ENCODE measurements at places on chromosomes 12 and 14.
A peak's percentile ranks its signal among the peaks of the same experiment; 100 is the strongest.

DNA sequence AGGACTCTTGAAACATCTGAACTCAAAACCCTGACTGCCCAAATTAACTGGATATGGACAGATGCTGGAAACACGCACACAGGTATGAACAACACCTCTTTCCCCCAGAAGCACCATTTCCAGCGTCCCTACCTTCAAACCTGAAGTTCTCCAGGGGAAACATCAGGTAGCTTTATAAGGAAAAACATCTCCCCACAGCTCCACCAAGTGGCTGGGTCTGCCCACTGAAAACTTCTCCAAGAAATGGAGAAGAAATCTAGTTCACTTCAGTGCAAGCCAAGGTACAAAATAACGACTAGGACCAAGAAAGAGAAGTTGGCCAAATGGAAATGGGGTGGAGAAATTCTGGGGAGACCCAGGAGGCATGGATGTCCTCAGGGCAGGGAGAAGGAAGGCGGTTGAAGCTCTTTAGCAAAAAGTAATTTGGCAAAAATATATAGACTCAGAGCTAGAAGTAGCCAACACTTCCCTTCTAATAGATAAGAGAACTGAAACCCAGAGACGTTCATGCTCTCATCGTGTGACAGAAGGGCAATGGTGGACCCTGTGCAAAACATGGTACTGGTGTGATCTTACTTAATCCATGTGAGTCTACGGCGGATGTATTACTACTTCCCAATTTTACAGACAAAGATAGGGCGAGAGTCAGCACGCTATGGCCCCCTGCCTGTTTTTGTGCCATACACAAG lies 10.5 kb upstream of the NUAK1 start:
- no peak for DNase-seq

GRCh38 chr12:46150735-46151134 lies 118.1 kb downstream of the SLC38A1 start:
- DNase-seq: no peak

DNA sequence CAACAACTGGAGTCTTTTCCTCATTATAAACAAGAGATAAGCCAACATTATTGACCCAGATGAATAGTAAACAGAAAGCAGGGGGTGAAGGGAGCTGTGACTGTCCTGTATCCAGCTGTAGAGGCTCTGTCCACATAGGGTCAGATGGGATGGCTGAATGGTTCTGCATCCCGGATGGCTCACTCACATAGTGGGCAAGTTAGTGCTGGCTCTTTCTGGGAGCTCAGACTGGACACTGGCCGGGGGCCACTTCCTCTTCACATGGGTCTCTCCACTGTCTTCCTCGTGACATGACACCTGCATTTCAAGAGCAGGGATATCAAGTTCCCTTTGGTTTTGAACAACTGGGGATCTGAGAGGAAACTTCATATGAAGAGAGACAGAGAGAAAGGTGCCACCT lies 969.6 kb upstream of the TMEM132C start:
- DNase-seq: no peak

DNA sequence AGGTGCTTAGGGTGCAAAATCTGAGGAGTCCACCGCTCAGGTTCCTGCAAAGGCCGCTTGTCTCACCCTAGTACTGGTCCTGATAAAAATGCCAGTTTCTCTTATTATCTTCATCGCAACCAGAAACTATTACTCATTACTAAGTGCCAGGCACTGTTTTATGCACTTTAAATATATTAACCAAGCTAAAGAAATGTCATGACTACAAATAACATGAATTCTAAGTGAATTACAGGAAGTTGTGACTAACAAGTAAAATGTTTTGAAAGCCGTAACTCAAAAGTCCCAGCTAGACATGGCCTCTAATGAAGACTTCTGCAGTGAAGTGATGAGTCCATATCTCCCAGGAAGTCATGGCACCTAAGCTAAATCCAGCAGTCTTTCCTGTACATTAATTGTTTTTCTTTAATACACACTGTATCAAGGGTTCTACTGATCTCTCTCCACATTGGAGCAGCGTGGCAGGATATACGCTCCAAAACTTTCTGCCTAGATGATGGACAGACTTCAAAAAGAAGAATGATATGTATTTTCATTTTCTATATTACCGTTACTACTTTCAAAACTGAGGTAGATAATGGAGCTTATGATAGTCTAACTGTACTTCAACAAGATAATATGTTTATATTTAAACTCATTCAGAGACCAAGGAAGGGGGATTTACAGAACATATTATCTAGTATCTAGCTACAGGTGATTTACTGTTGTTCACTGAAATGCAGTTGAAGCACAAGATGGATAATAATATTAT lies 117.3 kb upstream of the ARID2 start:
- no peak for DNase-seq

GRCh38 chr14:34461334-34462131 lies 507 bp downstream of the SPTSSA start:
- DNase-seq: no peak

GRCh38 chr12:83541446-83541845 lies 854.7 kb downstream of the TMTC2 start:
- DNase-seq: no peak

DNA sequence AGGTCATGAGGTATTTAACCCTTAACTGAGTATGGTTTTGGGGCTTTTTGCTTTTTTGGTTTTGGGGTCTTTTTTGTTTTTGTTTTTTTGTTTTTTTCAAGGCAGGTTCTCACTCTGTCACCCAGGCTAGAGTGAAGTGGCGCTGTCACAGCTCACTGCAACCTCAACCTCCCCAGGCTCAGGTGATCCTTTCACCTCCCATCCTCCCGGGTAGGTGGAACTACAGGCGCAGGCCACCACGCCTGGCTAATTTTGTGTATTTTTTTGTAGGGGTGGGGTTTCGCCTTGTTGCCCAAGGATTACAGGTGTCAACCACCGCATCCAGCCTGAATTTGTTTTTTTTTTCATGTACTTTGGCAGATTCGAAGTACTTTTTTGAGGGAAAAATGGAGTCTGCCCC lies 19.9 kb downstream of the RAP1B start:
- no peak for DNase-seq

- DNase-seq: no peak
Observed at GRCh38 chr12:7756993-7757392, 8.0 kb upstream of the NANOGNB start.

GRCh38 chr12:71484272-71484905 lies 44.8 kb downstream of the LGR5 start:
- no peak for DNase-seq

- DNase-seq: no peak
Observed at GRCh38 chr12:50099302-50100008, 4.4 kb upstream of the GPD1 start.

GRCh38 chr14:106201376-106201775 lies 675.0 kb downstream of the TMEM121 start:
- no peak for DNase-seq

DNA sequence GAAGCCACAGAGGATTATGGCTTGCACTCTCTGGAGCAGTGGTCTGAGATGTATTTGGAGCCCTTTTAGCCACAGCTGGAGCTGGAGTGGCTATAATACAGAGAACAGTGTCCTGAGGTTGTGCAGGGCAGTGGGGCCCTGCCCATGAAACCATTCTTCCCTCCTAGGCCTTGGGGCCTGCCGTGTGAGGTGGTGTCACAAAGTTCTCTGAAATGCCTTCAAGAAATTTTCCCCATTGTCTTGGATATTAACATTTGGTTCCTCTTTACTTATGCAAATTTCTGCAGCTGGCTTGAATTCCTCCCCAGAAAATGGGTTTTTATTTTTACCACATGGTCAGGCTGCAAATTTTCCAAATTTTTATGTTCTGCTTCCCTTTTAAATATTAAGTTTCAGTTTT lies 79.3 kb downstream of the UNC79 start:
- no peak for DNase-seq

DNA sequence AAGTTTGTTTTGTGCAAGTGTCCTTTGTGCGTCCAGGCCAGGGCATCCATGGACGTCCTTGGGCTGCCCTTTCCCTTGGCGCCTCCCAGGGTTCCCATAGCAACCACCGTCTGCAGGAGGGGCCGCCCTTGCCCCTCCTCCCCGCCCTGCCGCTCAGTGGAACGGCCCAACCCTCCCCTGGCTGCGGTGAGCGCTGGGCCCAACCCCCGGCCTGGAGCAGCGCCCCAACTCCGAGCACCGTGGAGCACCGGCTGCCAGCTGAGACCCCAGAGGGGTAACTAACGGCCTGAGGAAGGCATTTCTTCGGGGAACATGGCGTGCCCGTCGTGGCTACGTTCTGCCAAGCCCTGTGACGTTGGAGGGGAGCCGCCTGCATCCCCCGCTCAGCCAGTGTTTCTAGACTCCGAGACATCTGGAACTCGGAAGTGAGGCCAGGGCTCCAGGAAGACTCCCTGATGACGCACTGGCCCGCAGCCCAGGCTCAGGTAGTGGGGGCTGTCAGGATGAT lies 5.3 kb upstream of the ACACB start:
- DNase-seq: no peak

DNA sequence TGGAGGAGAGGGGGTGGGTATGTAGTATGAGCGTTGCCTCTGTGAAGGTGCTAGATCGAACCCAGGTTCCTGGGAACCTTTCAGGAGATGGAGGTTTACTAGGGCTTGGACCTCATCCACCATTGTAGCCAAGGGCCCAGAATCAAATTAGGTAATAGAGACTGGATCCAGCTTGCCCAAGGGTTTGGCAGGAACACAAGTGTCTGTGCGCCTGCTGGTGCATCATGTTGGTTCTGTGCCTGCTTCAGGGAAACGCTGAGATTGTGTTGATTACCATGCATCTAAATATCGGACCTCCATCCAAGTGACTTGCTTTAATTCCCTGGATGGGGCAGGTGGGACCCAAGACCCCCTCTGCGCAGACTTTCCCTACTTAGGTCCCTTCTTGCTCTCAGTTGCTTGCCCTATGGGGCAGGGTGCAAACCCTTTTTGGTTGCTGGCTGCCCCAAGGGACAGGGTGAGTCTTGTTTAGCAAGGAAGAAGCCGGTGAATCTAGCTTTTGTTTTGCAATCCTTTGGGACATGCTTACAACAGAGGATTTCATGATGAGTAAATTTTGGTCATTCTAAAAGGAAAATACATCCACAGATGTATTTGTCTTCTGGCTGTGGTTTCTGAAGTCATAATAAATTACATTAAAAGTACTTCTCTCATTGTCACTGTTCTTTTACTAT lies 189.8 kb upstream of the PRICKLE1 start:
- DNase-seq: peak; percentile 80

DNA sequence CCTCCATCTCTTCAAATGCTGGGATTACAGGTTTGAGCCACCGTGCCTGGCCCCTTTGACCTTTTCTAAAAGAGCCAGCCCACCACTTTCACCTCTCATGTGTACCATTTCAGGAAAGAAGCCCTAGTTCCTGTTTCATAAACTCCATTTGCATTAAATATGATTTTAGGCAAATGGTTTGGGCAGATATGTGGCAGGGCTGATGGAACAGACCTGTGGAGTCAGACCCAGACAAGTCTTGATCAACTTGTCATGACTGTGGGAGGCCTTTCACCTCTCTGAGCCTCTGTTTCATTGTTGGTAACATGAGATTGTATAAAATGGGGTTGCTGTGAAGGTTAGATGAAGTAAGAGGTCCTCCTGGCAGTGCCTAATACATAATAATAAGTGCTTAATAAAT lies 5.2 kb upstream of the MAP3K9 start:
- no peak for DNase-seq

- no peak for DNase-seq
Observed at GRCh38 chr12:113266106-113266895, 45.0 kb downstream of the TPCN1 start.

GRCh38 chr14:21263284-21264024 lies 5.8 kb downstream of the HNRNPC start:
- DNase-seq: no peak
